Neural crest cell (in vitro differentiated cells): ENCODE measurements at places on chromosomes 12 and 14. TPM values are rescaled to one million over a fixed set of nuclear protein-coding genes. Genes with fewer than 3 reads are reported as not detected.

Gene MBIP
- total RNA-seq: 29.5 and 35.4 TPM in 2 replicates

Gene DDN
- total RNA-seq: 0.51 and 0.64 TPM in 2 replicates

GRCh38 chr14:58780605-58781004, 142.8 kb downstream of the DACT1 start:
- DNase-seq: no peak

DNA sequence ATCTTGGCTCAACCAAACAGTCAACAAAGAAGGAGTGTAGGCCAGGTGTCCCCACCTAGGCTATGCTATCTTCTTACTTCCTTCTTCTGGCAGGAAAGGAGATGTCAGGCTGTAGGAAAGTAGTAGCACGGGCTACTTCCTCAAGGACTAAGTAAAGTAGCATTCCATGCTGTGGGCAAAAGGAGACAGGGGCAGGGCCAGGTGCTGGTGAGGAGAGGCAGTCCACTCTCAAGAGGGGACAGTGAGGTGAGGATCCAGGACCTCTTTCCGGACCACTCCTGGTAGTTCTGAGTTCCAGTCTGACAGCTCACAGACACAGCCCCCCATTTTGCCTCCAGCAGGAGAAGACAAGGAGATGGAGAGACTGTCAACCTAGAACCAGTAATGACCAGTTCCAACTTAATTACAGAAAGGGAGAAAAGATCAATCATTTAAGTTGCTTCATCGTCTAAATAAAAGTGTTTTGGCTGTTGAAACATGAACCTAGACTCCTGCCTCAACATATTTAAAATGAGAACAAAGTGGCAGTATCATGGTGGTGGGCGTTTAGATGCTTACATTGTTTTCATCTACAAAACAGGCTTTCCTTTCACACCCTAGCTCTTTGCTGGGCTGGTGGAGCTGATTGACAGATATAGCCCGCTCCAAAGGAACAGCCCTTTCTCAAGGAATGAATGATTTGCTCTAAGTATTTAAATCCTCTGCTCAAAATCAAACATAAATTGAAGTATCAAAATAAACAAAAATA, 5.1 kb upstream of the SSTR1 start:
- no peak for DNase-seq

DNA sequence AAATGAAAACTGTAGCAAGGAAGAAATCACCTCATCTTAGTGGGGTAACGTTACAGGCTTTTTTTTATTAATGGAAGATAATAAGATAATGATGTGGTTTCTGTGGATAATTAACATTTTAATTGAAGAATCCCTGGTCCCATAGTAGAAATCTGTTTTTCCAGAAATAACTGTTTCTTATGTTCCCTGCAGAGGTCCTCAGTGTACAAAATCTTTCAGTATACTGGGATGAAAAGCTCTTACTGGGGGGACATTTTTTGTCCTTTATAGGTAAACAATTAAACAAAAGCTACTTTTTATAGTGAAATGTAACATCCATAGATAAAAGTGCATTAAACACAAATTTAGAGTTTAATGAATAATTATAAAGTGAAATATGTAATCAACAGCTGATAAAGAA, 312.2 kb downstream of the ATXN7L3B start:
- no peak for DNase-seq

GRCh38 chr14:26088275-26088674, 509.6 kb downstream of the NOVA1 start:
- no peak for DNase-seq

DNA sequence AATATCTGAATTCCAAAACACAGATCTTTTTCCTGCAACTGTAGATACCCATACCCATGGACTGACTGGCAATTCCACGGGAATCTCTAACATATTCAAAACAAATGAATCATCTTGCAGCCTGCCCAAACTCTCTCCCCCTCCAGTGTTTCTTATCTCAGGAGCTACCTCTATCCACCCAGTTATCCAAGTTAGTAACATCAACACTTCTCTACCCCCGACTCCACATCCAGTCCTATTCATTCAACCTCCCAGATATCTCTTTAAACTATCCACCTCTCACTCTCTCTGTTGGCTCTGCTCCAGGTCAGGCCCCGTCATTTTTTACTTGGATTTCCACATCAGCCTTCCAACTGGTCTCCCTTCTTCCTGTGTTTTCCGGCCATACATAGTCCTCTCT, 6.7 kb upstream of the KCNH5 start:
- no peak for DNase-seq

- DNase-seq: no peak
These were observed 13.2 kb downstream of the RPS6KA5 start for GRCh38 chr14:91047174-91047753.

DNA sequence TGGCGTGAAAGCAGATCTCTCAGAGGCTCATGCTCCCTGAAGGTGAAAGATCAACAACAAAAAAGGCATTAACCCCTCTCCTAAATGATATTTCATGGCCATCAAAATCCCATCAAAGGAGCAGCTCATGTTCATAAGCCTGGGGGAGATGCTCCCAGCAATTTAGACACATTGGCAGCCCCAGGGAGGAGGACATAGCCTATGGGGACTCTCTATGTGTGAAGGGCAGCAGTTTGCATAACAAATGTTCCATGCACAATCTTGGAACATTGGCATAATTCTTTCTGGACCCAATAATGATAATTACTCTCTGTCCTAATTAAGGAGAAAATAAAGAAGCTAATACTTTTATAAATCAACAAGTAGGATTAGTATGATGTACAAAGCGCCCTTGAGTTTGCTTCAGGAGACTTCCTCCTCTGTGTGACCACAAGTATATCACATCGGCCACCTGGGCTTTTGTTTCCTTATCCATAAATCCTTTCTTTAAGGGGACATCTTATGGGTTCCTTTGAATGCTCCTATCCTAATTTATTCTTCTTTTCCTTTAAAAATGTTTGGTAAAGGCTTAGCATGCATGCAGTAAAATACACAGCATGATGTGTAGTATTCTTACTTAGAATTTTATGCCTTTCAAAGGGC, 161.9 kb upstream of the PLEKHG7 start:
- DNase-seq: no peak

DNA sequence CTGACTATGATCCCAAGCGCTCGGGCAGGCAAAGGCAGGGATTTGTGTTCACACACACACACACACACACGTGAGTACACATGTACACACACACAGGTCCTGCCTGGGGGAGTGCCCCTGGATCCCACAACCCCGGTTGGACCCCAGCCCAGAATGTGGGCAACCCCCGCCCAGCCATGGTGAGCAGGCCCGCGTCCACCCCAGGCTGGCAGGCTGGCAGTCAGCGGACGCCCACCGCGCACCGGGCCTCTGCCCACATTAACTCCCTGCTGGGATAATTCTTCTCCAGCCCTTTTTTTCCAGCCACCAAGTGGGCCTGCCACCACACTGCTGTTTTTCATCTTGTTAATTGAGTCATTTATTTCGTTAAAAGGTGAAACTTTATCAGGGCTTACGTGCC, 256.2 kb downstream of the BCL11B start:
- no peak for DNase-seq

DNA sequence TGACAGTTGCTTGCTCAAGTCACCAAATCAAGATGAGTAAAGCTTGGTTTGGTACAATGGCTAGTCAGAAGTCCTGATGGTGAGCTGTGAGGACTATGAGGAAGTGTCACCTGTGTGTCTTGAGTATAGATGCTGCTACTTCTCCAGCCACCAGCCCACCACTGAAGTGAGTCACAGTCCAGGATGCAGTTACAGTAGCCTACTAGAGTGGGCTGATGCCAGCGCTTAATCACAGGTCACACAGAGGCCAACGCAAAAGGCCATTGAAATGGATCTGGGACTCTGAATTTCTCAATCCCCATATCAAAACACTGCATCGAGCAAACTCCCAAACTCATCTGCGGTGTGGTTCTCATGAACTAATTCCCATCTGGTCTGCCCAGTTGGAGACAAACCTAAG, 223.1 kb downstream of the ANO6 start:
- no peak for DNase-seq

DNA sequence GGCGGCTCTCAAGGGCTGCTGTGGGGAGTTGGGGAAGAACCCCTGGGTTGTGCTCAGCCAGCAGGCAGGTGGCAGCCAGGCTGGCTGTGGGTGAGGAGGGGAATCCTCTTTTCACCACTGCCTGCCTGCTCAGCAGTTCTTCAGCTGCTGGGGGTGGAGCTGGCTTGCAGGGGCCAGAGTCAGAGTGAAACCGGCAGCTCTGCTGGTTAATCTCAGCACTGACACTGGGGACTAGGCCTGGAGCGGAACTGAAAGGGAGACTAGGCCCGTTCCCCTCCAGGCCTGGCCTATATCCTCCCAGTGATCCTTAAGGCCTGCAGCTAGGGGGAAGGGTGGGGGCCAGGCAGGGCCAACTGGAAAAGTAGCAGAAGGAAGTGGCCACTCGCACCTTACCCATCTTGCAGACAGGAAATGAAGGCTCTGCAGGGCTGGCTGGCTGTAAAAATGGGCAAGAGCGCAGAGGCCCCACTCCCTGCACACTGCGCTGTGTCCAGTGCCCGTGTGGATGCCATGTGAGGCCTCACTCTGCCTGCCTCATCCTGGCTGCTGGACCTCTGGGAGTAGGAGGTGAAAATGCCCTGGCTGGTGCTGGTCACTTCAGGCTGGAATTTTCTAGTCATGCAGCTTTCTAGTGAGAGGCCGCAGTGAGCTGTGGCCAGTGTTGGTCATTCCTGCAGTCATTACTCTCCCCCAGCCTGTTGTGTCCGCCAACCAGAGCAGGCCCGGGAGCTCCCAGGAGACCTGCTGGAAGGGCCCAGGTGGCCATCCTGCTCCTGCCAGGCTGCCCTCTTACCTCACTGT, 39.4 kb downstream of the SH2B3 start:
- DNase-seq: no peak
